ENCODE measurements at places on chromosomes 11 and 22.

DNA sequence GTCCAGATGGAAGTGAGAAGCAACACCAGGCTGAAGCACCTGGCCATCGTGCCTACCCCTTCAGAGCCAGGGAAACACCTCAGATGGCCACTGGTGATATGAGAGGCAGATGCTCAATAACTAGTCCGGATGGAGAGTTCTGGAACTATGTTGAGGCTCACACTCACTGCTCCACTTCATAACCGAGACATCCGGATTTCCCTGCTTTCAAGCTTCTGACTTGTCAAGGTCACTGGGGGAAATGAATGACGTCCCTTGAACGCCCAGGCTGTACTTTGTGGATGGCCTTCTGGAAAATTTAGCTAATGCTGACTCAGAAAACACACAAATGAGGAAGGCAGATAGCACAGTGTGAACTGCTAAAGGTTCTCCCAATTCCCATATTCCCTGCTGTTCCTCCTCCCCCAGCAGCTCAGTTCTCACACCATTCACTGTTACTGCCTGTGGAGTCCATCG is at the start of gene LYVE1:
LYVE1 (minus strand) TSS at position 180 of the 456 bp plus-strand sequence; CDS start at position 47, 133 bp downstream.
- no peak for DNase-seq

- no peak for DNase-seq
These were observed 67.7 kb downstream of the PANX1 start for GRCh38 chr11:94196363-94196762.

GRCh38 chr11:86291466-86292262 is 10.4 kb upstream of the HIKESHI start:
- DNase-seq: no peak

- DNase-seq: no peak
These were observed 11.8 kb upstream of the SWAP70 start for GRCh38 chr11:9651899-9652748.

- DNase-seq: no peak
These were observed 4.5 kb downstream of the RNH1 start for GRCh38 chr11:502288-503178.

DNA sequence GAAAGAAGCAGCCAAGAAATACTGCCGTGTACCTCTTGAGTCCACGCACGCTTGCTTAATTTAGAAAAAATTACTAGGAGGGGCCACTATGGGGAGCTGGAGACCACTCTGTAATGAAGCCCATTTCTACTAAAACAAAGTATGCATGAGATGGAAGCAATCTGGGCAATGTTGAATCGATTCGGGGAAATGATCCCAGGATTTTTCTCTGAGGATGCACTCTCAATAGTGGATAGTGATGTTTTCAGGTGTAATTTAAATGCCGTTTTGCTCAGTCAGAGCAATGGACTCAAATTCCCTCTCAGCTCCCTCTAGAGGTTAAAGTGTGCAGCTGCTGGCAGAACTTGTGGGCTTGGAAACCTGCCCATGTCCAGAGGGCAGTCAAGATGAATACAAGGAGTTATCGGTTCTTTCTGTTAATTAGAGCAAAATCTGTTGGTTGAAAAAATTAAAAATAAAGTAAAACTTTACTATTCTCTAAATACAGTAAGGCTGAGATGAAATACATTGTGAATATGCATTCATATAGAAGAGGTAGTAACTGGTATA is 64.1 kb downstream of the ME3 start:
- peak; percentile 75 for DNase-seq

DNA sequence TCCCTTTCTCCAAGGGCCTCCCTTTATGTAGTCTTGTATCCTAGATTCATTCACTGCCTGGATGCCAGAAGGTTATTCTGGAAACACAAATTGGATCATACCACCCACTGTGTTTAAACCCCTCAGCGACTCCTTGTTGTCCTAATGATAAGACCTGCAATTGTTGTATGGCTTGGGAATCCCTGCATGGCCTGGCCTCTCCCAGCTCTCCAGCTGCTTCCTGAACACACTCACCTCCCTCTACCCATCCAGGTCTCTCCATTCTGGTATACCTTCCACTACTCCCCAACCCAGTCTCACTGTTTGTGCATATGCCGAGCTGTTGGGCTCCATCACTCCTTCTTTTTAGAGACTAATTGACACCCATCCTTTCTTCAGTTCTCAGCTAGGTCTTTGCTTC is 124.3 kb upstream of the ALX4 start:
- DNase-seq: no peak

- DNase-seq: no peak
These were observed 14.0 kb upstream of the SESN3 start for GRCh38 chr11:95245038-95245437.

GRCh38 chr11:93166194-93166593 is 31.6 kb downstream of the SLC36A4 start:
- DNase-seq: no peak

DNA sequence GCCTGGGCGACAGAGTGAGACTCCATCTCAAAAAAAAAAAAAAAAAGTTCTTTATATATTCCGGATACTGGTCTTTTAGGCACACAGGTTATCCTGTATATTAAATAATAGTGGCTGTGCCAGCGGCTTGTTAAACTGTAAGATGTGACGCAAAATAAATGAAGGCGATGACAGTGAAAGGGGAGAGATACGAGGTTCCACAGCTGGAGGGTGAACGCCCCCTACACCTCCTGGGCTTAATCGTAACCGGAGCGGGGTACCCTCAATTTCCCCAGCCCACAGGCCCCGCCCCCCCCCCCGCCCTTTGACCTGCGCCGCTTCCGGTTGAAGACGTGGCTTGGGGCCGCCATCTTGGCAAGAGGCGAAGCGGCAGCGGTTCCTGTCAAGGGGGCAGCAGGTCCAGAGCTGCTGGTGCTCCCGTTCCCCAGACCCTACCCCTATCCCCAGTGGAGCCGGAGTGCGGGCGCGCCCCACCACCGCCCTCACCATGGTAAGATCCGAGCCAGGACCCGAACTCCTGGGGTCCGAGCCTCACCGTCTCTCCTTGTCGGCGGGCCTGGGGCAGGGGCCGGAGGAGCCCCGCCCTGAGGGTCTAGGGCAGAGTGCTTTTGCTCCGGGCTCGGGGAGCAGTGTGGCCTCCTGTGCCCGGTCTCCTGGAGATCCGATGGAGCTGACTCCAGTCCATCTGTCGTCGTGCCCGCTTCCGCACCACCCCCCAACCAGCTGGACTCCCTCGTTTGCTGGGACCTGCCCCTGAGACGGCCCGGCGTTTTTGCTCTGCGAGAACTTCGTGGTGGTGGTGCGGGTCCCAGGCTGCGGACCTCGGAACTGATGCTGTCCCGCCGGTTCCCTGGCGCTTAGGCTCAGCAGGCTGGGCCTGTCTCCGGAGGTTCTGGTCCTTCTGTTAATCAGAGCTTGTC is at the start of gene ARCN1:
ARCN1 (plus strand) TSS at position 349 of the 920 bp plus-strand sequence; CDS start at position 488, 139 bp downstream.
- peak; percentile 29 for DNase-seq

Measured in NCI-H2227 treated with DMSO at 0.1 percent for 48 hours (cell line).